ENCODE measurements at places on chromosomes 6 and 20.

DNA sequence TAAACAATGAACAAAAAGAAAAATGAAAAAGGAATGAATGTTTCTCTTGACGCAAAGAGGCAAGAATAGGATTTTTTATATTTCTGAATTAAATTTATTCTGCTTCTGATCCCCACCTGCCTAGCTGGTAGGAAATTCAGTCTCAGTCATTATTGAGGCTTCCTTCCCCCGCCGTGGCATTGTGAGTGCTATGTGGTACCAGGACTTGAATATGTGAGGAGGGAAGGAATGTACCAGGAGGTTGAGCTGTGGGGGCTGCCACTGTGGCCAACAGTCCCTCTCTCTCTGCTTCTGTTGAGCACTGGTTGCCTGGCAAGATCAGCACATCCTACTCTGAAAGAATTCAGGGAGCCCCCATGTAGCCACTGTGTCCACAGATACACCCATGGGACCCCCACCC, 368.1 kb upstream of the JARID2 start:
- DNase-seq = no peak

GRCh38 chr6:123770247-123770949, 33.3 kb upstream of the NKAIN2 start:
- no peak for DNase-seq

DNA sequence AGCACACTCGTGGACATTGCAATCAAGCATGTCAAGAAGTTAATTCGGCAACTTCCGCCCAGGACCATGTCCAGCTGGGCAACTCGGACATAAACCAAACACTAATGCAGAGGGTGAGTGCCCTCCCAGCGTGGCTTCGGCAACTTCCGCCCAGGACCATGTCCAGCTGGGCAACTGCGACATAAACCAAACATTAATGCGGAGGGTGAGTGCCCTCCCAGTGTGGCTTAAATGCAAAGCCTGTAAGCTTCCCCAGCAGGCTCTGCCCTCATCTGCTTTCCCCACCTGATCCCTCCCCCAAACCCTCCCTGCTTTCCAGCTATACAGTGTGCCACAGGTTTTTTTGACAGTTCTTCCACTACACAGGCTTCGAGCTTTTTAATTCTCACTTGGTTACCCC, 143.4 kb downstream of the PXDC1 start:
- DNase-seq = no peak

DNA sequence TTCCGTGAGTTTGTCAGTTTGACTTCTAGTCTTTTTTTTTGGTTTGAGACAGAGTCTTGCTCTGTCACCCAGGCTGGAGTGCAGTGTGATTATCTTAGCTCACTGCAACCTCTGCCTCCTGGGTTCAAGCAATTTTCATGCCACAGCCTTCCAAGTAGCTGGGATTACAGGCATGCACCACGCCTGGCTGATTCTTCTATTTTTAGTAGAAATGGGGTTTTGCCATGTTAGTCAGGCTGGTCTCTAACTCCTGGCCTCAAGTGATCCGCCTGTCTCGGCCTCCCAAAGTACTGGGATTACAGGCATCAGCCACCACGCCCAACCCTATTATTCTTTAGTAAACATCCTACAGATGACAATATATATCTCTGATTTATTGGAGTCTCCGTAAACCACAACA, 506.5 kb downstream of the PREX1 start:
- no peak for DNase-seq

- no peak for DNase-seq
Measured at GRCh38 chr6:149938571-149939355, 3.1 kb upstream of the ULBP2 start.

- DNase-seq = no peak
Measured at GRCh38 chr6:32045811-32046449, 7.7 kb downstream of the CYP21A2 start.

- no peak for DNase-seq
Measured at GRCh38 chr6:39102821-39103136, 12.2 kb downstream of the SAYSD1 start.

DNA sequence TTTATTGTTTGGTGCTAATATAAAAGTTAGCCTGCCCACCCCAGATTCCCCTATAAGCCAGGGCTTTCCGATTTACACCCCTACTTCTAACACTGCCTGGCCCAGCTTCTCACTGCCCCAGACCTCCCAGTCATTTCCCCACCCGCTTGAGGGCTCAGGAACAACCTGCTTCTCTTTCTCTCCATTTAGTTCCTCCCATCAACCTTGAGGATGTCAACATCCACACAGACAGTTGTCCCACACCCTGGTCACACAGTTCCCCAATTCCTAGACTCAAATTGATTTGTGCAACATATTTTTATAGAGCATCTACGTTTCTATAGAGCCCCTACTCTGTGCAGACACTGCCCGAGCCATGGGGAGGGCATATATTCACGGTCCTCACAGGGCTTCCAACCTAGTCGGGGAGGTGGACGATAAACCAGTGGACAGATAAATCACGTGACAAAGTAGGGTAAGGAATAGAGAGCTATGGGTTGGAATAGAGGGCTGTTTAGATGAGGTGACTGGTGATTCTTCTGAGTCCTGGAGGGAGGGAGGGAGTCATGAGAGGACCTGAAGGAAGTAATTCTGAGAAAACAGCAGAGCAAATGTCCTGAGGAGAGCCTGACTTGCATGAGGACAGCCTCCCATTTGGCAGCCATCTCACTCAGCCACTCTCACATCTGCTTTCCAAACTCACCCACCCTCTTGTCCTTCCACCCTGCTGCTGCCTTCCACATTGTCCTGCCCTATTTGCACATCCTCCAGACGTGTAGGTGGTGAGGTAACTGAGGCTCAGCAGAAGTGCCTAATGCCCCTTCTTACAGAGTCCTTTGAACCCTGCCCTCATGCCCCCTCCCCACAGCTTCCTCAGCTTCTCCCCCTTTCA, 6.3 kb downstream of the GABRR2 start:
- DNase-seq = no peak

DNA sequence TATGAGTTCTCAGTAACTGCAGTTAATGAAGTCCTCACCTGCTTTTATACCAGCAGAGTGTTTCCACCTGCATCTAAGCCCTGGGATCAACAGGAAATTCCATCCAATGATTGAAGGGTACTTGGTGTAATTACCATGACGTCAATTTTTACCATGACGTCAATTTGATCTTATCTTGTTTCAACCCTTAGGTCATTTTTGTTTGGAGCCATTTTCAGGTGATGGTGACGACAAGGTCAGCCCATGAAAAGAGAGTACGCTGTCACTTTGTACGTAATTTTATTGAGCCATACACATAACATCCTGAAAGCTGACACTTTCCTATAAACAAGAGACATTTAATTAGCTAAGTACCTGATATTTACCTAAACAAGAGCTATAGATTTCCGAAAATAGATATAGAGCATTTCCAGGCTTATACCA, at the start of gene CGA:
Gene CGA, minus strand, starts transcription at position 20 of the 423 bp plus-strand sequence. CDS start 6,906 bp downstream, outside the sequence.
- no peak for DNase-seq

DNA sequence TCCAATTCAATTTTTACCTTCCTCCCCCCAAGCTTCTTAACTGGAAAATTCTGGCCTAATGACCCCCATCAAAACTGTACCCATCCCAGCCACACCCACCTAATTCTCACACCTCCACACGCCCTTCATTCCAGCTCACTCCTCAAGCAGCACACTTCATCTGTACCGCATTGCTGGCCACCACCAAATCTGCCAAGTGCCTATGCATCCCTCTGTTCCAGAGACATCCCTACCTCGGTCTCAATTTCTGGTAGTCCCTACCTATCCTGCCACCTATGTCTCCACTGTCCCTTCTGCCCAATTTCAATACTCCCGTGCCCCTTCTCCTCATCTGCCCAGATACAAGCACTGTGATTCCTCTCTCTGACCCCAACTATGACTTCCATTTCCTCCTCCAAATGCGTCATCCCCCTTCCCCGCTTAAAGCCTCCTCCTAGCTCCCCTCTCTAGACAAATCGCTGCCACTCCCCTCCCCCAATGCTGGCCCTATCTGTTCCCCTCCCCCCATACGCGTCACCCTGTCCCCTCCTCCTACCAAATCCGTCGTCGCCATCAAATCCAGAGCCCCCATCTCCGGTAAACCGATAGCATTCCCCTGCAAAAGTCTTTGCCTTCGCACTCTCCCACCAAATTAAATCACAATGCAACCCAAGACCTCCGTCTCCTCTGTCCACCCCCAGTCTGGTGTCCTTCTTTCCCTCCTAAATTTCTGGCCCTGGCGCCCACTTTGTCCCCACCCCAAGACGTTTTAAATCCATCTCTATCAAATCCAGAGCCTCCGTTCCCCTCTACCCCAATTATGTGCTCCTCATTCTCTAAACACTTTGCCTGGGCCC, 1.2 kb downstream of the MTCH1 start:
- DNase-seq = peak; percentile 23

- DNase-seq = no peak
Measured at GRCh38 chr6:72739368-72739779, 117.5 kb downstream of the KCNQ5 start.

DNA sequence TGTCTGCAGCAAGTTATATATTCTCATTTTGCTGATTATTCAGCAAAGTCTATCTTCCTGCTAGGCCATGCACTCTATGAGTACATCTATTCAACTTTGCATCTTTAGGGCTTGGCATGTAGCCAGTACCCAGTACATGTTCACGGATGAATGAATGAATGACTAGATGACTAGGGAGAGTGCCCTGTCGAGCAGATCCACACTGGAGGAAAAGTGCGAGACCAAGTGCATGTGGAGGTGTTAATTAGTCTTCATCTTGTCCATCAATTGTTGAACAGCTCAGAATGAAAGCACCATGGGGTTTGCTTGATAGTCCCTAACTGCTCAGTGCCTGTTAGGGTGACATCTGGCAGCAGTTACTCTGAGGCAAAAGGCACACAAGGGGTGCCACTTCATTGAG, 30.4 kb downstream of the TM9SF4 start:
- DNase-seq = no peak

DNA sequence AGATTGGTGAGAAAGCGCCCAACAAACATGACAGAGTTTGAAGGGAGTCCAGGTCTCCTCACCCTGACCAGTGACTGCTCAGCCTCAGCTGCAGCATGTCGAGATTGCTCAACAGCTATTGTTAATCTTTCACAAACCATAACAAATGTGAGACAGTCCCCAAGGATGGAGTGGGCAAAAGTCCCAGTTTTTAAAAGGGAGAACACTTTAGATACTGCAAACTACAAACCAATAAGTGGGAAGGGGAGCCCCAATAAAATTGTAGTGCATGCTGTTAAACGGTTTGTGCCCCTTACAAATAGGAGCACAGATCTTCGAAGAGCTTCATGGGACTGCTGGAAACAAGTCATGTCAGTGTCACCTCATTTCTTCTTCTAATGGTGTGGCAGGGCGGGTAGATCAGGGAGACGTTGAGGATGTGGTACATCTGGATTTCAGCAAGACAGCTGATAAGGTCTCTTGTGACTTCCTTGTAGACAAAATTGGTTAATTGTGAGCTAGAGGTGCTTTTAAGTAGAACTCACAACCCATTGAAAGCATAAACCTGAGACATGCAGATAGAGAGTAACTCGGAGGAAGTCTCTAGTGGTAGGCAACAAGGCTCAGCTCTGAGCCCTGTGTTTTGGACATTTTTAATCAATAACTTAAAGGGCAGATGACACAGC, 134.0 kb upstream of the ARMC2 start:
- DNase-seq = no peak
